Kidney epithelial cell (primary cell): ENCODE measurements at places on chromosomes 7 and 10. TPM values are rescaled to one million over a fixed set of nuclear protein-coding genes. Genes with fewer than 3 reads are reported as not detected.

HECW1 gene
- 0.46 and 0.82 TPM in 2 replicates for total RNA-seq

HOXA13 gene
- not detected in 2 replicates for total RNA-seq

DNA sequence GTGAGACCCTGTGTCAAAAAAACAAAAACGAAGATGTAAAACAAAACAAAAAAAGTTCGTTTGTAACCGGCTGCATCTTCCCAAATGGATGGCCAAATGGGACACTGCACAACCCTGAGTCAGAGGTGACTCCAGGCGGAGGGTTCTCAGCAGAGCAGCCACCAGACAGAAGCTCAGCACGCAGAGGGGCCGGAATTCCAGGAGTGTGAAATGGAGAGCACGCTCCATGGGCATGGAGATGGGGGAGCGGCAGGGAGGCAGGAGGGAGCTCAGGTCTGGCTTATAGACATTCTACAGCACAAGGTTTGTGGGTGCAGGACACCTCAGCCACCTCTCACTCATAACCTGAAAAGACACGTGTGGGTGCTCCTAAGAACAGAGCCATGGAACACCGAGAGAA, 227.0 kb downstream of the MAD1L1 start:
- no peak for DNase-seq

GRCh38 chr7:78172933-78173591, 374.5 kb downstream of the PHTF2 start:
- DNase-seq: no peak

GRCh38 chr10:18140149-18140956, at the start of gene CACNB2:
TSS of gene CACNB2 (plus strand) at chr10:18140424.
- DNase-seq: no peak

- no peak for DNase-seq
Measured at GRCh38 chr7:74287303-74288033, 1.7 kb upstream of the CLIP2 start.
